ENCODE measurements at places on chromosomes 3 and 15.

GRCh38 chr3:64501298-64501906 is 186.4 kb downstream of the ADAMTS9 start:
- DNase-seq = no peak

DNA sequence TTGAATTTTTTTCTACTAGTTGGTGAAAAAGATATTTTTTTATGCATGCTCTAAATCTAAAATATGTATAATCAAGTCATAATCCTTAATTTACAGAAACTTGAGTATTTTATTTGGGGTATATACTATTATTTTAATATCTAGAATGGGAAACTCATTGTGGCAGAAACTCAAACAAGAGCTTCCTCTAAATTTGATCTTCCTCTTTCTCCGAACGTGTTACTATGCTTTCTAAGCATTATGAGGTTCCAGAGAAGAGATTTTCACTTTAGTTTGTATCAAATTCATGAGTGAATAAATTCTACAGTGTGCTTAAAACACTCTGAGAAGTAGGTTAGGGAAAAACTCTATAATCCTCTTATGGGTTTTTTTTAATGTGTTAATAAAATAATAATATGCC is 173.1 kb downstream of the POTEB3 start:
- DNase-seq = no peak

DNA sequence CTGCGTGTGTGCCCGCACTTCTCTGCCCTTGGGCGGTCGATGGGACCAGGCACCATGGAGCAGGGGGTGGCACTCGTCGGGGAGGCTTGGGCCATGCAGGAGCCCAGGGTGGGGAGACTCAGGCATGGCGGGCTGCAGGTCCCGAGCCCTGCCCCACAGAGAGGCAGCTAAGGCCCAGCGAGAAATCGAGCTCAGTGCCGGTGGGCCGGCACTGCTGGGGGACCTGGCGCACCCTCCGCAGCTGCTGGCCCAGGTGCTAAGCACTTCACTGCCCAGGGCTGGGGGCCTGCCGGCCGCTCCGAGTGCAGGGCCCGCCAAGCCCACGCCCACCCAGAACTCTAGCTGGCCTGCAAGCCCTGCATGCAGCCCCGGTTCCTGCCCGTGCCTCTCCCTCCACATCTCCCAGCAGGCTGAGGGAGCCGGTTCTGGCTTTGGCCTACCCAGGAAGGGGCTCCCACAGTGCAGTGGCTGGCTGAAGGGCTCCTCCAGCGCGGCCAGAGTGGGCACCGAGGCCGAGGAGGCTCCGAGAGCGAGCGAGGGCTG is 553 bp upstream of the RTP4 start:
- no peak for DNase-seq

DNA sequence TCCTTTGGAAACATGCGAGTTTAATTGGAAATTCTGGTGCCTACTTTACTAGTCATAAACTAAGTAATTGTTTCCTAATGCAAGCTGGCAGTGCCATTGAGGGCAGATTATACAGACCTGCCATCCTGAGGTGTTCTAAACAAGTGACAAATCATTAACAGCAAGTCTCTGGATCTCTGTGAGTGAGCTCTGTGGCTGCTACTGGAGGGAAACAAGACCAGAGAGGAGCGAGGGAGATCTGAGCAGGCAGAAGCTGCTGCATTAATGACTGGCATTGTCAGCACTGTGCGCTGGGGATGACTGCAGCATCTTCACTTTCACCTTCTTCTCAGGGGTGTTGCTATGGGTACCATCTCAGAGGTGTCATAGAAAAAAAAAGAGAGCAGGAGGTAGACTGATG is 308.4 kb upstream of the DPH6 start:
- no peak for DNase-seq

GRCh38 chr3:184344579-184345316 is 7.3 kb downstream of the FAM131A start:
- DNase-seq = no peak
